ENCODE measurements at places on chromosomes 7 and 10.

- DNase-seq: no peak
These were observed 30.8 kb upstream of the GOT1 start for GRCh38 chr10:99461230-99461629.

DNA sequence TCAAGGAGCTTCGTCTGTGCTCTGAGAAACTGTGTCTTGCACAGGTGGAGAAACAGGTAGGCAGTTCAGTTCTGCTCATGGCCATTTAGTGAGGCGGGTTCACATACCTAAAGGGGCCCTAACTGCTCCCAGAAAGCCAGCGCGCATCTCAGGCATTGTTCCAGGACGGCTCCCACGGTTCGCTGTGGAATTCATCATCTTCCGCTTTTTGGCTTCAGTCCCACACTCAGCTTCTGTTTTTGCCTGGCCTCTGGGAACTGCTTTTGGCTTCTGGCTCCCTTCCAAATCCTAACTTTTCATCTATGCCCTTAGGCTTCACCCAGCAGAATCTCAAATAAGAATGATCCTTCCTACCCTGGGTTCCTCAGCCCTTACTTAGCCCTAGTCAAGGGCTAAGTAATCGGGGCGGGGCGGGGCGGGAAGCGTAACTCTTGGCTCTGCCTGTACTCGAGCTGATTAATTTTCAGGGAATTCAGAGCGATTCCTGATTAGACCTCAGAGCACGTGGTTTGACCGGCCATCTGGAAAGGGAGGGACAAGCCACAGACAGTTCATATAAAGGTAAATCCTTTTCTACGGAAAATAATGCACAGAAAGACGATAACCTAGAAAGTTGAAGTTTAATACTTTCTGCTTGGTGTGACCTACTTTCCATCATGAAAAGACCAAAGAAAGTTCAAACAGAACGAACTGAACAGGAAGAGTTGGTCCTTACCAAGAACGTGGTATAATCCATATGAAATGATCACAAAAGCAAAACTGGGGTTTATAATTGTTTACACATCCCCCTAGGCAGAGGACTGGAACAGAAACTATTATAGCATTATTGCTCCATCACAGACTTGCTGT lies 105.7 kb downstream of the ST8SIA6 start:
- DNase-seq: no peak

DNA sequence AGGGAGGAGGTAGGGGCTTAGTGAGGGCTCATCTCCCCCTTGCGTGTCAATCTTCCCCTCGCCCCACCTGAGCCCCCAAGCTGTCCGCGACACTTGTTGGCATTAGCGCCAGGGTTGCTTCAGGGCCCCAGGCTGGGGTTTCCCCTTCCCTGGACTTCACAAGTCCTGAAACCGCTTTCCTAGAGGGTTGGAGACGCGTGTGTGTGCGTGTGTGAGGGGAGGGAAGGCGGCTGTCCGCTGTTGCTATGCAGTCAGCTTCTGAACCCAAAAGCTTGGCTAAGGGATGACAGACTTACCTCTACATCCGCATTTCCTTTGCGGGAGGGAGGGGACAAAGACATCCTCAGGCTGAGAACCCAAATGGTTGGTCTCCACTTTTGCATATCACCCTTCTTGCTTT lies 803 bp downstream of the GOLGA7B start:
- no peak for DNase-seq

- DNase-seq: no peak
These were observed 701.6 kb upstream of the ANKRD30A start for GRCh38 chr10:36423821-36424248.

DNA sequence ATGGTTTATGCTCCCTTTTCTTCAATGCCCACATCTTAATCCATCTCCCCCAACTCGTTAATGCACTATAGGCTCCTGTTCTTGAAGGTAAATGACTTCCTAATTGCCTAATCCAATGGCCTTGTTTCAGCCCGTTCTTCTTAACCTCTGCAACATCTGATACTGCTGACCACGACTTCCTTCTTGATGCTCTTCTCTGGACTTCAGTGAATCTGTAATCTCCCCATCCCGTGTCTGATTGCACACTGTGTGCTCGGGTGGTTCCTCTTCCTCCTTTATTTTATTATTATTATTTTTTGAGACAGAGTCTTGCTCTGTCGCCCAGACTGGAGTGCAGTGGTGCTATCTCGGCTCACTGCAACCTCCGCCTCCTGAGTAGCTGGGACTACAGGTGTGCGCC lies 58.9 kb downstream of the HIPK2 start:
- DNase-seq: no peak

DNA sequence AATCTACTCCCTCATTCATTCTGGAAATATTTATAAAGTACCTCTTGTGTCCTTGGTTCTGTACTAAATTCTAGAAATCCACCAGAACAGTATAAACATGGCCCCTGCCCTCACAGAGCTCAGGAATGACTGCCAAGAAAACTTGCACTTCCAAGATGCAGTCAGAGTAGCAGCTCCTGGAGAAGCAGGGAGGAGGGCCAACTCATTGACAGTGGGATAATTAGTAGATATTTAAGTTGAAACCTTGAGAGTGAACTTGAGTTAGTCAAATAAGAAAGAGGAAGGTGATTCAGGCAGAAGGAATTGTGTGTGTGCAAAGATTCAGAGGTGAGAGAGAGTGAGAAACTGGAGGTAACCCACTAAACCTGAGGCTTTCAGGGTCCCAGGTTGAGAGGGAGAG lies 182.2 kb upstream of the INHBA start:
- DNase-seq: no peak

DNA sequence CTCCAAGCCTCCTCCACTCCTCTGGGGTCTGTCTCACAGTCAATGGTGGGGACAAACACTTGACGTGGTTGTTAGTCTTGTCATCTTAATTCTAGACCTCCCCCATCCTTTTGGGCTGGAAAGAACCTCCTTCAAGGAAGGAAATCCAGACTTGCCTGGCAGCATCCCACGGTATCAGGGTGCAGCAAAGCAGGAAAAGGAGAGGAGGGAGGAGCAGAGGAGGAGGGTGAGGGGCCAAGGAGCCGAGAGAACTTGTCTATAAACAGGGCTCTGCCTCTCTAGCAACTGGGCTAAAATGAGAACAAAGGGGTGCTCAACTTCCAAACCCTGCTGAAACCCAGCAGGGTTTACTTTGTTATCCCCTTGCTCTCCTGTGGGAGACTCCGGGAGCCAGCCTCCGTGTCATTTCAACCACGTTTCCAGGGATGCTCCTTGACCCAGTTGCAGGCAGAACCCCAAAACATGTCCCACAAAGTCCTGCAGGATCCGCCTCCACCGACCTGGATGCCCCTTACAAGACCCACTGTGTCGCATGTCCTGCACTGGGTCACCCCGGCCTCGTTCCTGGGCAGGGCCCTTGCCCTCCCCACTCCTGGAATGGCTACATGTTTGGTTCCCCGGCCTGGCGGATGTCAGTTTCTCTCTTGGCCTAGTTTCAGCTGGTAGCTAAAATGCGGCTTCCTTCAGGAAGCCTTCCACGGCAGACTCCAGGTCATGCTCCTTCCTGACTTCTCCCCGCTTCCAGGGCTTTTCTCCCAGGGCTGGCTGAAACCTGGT lies 69.7 kb upstream of the MGMT start:
- no peak for DNase-seq

DNA sequence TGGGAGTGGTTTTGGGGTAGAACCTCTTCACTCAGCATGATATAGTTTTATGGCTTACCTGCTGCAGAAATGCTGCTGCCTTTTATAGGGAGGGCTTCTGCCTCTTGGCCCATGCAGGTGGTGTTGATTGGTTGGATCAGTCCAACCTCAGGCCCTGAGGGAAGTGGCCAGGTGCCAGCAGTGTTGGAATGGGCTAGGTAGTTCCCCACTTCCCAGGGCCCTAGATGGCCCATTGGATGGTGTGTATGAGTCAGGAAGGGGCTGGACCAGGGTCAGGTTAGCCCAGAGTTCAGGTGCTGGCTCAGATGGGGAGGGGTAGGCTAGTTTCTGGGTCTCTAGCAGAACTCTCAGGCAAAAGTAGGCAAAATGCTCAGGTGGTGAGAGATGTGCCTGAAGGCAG lies 455.5 kb downstream of the CCSER2 start:
- no peak for DNase-seq

DNA sequence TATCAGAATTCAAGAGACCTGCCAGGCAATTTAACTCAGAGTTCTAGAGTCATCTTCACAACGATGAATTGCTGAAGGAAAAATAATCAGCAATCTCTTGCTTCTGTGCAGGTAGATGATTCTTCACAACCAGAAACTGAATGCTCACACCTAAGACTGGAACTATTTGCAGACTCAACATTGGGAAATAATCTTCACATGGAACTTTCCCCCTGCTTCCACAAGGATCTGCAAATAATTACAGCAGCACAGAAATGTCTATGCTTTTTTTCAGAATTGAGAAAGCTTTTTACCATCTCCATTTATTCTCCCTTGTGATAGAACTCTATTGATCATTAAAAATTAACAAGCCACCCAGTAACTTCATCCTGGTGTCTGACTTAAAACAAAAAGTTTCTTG lies 282.8 kb downstream of the AHR start:
- no peak for DNase-seq

GRCh38 chr10:101038484-101038883 lies 7.5 kb downstream of the SFXN3 start:
- DNase-seq: no peak

DNA sequence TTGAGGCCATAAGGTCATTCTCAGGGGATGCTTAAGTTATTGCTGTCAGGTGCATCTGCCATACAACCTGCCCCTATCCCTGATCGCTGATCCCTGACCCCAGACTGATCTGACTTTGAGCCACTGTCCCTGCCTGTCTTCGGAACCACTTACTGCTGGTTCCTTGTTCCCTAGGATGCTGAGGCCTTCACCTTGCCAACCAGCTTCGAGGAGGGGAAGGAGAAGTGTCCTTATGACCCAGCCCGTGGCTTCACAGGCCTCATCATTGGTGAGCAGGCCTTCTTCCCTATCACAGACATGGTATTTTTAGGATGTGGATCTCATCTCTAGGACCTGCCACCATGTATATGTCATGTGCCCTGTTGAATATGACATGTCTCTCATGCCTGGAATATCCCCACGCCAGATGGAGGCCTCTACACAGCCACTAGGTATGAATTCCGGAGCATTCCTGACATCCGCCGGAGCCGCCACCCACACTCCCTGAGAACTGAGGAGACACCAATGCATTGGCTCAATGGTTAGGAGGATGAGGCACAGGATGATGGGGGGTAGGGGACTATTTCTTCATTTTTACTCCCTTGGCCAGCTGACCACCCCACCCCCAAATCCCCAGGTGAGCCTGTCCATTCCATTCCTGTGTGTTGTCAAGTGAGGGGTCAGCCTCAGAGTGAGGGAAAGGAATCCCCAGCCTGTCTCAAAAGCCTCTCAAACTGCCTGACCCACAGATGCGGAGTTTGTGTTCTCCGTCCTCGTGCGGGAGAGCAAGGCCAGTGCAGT lies 9.0 kb downstream of the MRPL43 start:
- DNase-seq: no peak

DNA sequence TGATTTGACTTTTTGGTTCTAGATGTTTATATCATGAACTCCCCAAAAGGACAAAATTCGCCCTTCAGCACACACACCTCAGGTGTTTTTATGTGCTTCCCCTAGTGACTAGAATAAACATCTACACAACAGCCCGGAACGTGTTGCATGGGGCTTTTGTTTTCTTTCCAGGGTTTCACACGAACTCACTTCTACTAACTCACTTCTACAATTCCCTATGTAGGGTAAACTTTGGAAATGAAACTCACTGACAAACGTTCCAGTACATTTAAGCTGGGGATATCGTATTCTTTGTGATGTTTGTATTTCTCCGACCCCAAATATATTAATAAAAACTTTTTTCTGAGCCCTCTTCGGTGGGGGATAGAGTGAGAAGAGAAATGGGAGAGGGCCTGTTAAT lies 1.4 kb downstream of the TRA2A start:
- no peak for DNase-seq

Data from stimulated activated CD4-positive, alpha-beta T cell treated with anti-CD3 and anti-CD28 coated beads, Interleukin-15, amount 100 ng/mL, for 48 hours (primary cell).